NCI-H345 (cell line): ENCODE measurements at places on chromosomes 7 and 10.

- DNase-seq: no peak
Measured at GRCh38 chr10:15626937-15627336, 92.8 kb downstream of the ITGA8 start.

DNA sequence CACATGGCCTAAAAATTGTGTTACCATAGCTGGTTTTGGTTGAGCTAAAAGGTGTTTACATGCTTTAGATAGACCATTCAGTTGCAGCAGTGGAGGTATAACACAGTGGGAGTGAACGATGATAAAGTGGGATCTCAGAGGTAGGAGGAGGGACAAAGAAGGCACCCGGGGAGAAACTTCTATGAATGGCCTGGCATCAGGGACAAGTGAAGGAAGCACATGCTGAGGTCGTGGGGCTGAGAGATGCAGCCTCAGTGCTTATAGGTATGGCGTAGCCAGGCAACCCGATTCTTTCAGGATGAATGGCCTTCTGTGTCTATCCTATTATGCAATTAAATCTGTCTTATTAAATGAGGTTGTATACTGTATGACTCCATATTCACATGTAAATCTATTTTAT is 3.9 kb upstream of the CDK6 start:
- no peak for DNase-seq

DNA sequence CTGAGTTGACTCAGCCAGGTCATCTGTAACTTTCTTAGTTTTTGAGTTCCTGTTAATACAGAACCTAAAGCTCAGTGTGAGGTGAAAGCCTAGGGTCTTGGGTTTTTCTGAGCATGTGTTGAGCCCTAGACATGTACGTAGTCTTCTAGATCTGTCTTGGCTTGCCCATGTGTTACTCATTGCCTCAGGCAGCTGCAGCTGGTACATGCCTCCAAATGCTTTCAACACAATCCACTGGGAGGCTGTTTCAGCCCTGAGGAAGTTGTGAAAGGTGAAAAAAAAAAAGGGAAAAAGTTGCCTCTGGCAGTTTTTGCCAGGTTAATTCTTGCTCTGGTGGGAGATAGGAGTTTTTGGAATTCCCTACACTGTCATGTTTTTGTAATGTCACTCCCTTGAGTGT is 134.6 kb downstream of the RNF216 start:
- DNase-seq: no peak

DNA sequence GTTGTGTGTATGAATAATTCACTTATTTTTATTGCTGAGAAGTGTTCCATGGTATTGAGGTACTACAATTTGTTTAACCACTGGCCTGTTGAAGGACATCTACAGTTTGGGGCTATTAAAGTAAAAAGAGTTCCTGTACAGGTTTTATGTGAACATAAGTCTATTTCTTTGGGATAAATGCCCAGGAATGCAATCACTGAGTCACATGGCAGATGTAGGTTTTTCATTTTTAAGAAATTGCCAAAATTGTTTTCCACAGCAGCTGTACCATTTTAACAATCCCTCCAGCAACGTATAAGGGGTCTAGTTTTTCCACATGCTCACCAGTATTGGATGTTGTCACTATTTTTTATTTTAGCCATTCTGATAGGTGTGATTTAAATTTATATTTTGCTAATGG is 243.9 kb downstream of the TNS3 start:
- DNase-seq: no peak

DNA sequence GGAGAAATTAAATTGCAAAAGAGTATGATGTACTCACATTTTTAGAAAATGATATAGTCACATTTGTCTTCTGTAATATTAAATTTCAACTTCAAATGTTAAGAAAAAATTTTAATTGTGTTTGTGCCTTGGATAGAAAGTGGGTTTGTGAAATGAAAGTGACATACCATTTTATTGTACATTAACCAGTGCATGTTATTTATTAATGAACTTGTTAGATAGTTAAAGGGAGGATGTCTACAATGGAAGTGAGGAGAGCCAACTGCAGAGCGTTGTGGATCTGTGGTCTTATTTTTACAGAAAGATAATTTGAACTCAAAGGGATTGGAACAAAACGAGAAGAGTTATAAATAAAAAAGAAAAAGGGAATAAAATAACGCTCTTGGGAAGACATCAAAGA is 291.7 kb downstream of the ARL4A start:
- DNase-seq: no peak

DNA sequence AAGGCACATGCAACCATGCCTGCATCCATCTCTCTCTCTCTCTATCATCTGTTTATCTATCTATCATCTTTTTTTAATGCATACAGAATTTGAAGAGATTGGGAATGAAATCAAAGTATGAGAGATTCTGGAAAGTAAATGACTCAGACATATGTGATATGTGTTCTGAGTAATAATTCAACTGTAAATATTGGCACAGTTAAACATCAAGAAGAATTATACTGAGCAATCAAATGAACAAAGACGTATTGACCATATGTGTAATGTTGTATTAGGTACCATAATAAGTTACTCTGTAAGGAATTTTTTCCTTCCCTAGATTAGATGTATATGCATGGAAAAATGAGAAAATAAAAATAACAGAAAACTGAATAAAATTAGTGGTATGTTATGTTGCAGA is 108.3 kb downstream of the SUGCT start:
- DNase-seq: no peak

GRCh38 chr7:15889507-15889906 is 203.0 kb upstream of the MEOX2 start:
- no peak for DNase-seq

GRCh38 chr10:32600317-32600716 is 154.4 kb downstream of the CCDC7 start:
- DNase-seq: no peak

GRCh38 chr10:26310361-26310760 is 93.8 kb downstream of the GAD2 start:
- DNase-seq: no peak

GRCh38 chr7:5525271-5526099 is 101.9 kb upstream of the TNRC18 start:
- no peak for DNase-seq

DNA sequence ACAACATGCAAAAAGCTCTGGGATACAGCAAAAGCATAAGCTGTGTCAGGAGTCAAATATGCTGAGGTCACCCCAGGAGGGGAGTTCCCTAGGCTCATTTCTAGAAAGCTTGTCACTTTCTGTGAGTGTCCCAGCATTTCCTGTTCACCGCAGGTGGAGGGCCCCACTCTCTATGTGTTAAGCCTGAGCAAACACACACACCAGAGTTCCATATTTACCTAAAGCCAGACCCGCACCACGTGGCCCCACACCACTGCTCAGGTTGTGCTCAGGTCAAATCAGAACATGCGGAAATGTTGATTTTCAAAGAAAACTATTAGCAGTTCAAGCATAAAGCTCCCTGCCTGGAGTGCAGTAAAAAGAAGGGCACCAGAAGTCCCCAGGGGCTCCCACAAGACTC is 259.6 kb upstream of the PPP2R2D start:
- no peak for DNase-seq

DNA sequence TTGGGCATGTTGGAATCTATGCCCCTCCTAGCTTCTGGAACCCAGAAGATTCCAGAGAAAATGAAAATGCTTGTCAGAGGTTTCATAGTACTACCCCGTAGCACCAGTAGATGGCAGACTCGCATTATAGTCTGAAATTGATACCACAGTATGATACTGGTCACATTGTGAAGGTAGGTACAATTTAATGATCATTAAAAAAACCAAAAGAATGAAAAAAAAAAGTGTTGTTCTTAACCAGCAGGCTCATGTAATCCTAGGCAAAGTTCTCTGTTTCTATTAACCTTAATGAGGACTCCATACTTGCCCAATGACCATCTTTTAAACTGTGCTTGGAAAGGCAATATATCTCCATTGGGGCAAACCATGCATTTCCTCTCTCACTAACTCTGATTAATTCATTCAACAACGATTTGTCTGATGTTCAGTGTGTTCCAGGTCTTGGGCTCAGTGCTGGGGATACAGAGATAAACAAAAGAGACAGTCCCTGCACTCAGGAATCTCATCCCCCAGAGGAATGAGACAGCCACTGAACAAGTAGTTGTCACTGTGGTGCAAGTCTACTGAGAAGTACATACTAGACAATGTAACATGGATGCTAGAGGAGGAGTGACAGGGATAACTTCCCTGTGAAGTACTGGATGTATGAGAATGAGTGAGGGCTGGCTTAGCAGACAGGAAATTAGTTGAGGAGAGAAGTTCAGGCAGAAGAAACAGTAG is 223.5 kb upstream of the PHYHIPL start:
- DNase-seq: peak; percentile 35

GRCh38 chr7:45239486-45239885 is 81.9 kb downstream of the RAMP3 start:
- DNase-seq: no peak

- no peak for DNase-seq
Measured at GRCh38 chr10:120365872-120366271, 91.2 kb upstream of the PLPP4 start.
